Gastrocnemius medialis (tissue), 4 donors: ENCODE measurements at places on chromosomes 1 and 21.
A peak's percentile ranks its signal among the peaks of the same experiment; 100 is the strongest.

DNA sequence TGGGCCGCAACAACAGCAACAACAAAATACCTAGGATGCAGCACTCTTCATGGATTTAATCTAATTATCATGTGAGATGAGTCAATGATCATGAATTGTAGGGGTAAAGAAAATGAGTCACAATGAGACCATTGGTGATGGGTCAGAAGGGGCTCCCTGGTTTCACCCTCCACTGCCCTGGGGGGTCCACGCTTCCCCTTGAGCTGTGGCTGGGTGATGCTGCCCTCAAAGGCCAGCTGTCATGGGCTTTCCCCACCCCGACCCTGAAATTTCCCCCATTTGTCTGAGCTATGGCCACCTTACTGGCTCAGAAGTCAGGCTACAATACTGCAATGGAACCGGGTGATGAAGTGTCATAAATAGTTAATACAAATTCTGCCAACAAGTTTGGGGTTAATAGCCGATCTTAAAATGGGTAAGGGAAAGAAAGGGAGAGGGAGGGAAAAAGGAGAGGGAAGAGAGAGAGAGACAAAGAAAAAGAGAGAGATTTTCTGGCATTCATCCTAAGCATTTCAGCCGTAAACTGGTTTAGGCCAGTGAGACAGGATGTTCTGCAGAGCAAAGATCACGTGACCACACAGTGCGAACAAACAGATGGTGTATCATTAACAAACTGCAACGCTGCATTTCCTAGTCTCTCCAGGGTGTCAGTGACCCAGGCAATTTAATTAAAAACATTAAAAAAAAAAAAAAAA lies 143.4 kb upstream of the ERRFI1 start:
- H3K27ac ChIP-seq: peak overlapping the region; percentile 70
- H3K4me1 ChIP-seq: peaks cover 40% of the 10 kb centered on the region
- DNase-seq: peak; percentile 74
- H3K4me3 ChIP-seq: no peak overlapping the region
- H3K36me3 ChIP-seq: no peaks in the 10 kb centered on the region
- H3K27me3 ChIP-seq: no peaks in the 10 kb centered on the region

DNA sequence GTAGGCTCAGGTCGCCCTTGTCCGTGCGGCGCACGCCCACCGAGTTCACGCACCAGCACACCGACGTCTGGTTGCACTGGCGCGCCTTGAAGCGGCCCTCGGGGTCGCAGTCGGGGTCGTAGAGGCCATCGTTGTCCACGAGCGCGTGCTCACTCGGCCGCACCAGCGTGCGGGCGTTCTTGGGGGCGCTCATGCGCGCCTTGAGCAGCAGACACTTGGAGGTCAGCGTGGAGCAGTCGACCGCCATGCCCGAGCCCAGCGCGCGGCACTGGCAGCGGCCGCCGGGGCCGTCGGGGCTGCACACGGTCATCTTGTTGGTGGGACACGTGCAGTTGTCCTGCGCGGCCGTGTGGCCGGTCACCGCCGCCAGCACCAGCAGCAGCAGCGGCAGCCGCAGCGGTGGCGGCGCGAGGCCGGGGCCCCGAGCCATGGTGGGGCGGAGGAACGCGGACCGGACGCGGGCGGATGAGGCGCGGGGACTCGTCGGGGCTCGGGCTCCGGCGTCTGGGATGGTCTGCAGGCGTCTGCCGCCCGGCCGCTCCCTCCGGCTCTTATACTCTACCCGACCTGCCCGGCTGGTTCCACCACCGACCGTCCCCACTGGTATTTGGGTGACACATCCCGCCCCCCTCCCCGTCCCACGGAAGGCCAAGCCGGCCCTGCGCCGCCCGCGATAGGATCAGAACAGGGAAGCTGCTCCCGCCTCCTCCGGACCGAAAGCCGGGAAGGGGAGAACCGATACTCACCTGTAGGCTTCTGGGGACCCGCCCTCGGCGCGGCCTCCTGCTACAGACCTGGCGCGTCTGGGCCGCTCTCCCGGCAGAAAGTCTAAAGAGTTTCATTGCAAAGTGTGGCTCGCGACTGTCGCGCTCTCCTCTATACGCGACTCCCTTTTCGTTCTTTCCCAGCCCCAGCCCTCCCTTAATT lies at the start of gene TACSTD2:
TACSTD2 (minus strand) TSS at position 526 of the 927 bp plus-strand sequence; CDS start at position 430, 96 bp downstream.
- H3K4me1 ChIP-seq: no peaks in the 10 kb centered on the region
- no peak for DNase-seq
- no peaks in the 10 kb centered on the region for H3K36me3 ChIP-seq

GRCh38 chr1:14217384-14217783 lies 381.1 kb upstream of the KAZN start:
- no peak overlapping the region for H3K27ac ChIP-seq
- DNase-seq: no peak
- H3K4me1 ChIP-seq: no peaks in the 10 kb centered on the region

GRCh38 chr1:89706700-89707012 lies 73.7 kb downstream of the LRRC8C start:
- no peak overlapping the region for H3K4me3 ChIP-seq
- H3K36me3 ChIP-seq: no peaks in the 10 kb centered on the region
- no peak overlapping the region for H3K27ac ChIP-seq
- DNase-seq: no peak

GRCh38 chr1:209896346-209896745 lies 41.7 kb upstream of the SYT14 start:
- H3K4me1 ChIP-seq: no peaks in the 10 kb centered on the region
- no peaks in the 10 kb centered on the region for H3K27me3 ChIP-seq
- no peak overlapping the region for H3K4me3 ChIP-seq
- no peak overlapping the region for H3K27ac ChIP-seq

DNA sequence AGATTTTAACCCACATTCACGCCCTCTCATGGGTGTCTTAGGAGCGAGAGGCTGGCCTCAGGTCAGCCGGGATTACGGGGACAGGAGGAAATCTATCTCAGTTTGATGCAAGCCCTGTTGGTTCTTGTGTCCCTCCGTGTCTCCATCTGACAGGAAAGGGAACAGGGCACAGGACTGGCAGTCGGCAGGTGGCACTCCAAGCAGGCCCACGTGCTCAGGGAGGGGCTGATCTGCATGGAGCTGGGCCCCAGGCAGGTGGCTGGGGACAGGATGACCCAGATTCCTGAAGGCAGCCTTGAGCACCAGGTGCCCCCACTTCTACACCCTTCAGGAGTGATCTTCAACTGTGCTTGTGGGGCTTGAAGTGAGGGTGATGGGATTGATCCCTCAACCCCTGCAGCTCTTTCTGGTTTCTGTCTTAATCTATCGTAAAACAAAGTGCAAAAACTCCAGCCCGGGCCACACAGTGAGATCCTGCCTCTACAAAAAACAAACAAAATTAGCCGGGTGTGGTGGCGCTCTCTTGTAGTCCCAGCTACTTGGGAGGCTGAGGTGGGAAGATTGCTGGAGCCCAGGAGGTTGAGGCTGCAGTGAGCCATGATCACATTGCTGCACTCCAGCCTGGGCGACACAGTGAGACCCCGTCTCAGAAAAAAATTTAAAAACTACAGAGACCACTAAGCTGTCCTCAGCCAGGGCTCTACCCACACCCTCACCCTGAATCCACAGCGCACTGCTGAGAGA lies 8.3 kb downstream of the PLEKHG5 start:
- no peak overlapping the region for H3K4me3 ChIP-seq
- H3K27me3 ChIP-seq: peaks cover 9% of the 10 kb centered on the region
- no peak overlapping the region for H3K27ac ChIP-seq
- H3K36me3 ChIP-seq: no peaks in the 10 kb centered on the region
- DNase-seq: no peak

- H3K27me3 ChIP-seq: no peaks in the 10 kb centered on the region
- H3K4me3 ChIP-seq: no peak overlapping the region
- no peak for DNase-seq
Observed at GRCh38 chr1:174892016-174892415, 107.7 kb upstream of the CACYBP start.

- H3K4me3 ChIP-seq: peak overlapping the region; percentile 39
- H3K27me3 ChIP-seq: no peaks in the 10 kb centered on the region
- no peaks in the 10 kb centered on the region for H3K36me3 ChIP-seq
- no peak overlapping the region for H3K27ac ChIP-seq
Observed at GRCh38 chr21:35529171-35529863, 480.2 kb upstream of the RUNX1 start.

- H3K36me3 ChIP-seq: no peaks in the 10 kb centered on the region
- H3K27ac ChIP-seq: no peak overlapping the region
- no peaks in the 10 kb centered on the region for H3K4me1 ChIP-seq
- no peaks in the 10 kb centered on the region for H3K27me3 ChIP-seq
- H3K4me3 ChIP-seq: no peak overlapping the region
Observed at GRCh38 chr1:238488401-238488800, 597.7 kb upstream of the ZP4 start.

DNA sequence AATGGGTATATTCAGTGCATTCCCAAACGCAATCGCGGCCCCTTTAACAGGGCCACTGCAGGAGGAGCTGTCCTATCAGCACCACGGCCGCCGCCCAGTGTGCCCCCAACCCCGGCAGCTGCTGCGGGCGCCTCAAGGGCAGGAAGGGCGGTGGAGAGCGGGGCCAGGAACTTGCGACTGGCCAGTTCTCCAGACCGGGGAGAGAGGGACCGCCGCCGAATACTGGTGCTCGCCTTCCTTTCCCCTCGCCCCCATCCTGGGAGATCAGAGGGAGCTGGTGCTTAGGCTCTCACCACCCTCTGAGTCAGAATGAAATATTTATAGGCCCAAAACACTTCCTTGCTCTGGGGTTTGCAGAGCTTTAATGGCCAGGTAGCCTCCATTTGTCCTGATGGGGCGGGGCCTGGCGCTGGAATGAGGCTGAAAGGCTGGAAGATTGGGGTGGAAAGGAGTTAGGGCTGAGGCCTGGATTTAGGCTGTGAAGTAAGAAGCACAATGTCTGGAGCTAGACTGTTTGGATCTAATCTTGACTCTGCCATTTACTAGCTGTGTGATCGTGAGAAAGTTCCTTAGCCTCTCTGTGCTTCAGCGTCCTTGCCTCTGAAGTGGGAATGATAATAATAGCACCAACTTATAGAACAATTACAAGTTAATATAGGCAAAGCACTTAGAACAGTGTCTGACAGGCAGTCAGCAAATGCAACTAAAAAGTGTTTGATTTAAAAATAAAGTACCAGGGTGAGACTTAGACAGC lies 75.5 kb downstream of the NAV1 start:
- DNase-seq: no peak
- H3K4me3 ChIP-seq: no peak overlapping the region

- H3K4me3 ChIP-seq: no peak overlapping the region
- no peak overlapping the region for H3K27ac ChIP-seq
- no peak for DNase-seq
- H3K36me3 ChIP-seq: no peaks in the 10 kb centered on the region
Observed at GRCh38 chr1:168164771-168165170, 14.0 kb upstream of the TIPRL start.

DNA sequence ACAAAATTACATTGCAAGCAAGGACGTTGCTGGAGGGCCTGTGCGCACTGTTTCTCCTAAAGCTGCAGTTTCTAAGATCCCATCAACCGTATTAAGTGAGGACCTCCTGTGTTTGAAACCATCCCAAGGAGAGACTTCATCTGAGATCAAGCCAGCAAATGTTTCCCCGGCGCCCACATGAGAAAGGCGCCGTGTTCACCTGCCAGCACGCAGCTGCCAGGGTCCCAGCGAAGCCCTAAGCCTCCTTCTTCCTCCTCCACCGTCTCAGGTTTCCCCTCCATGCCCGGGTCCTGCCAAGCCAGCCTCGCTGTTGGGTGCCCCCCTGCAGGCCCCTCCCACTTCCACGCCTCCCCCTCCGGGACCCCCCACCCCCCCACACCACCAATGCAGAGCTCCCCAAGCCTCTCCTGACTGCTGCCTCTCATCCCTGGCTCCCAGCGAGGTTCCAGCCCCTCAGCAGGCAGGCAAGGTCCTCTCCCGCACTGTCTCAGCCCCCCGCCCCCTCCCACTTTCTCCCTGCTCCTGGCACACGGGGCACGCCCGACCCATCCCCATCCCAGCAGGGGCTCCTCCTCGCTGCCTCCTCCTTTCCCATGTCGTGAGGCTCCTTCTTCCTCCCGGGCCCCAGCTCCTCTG lies 8.6 kb upstream of the TFF1 start:
- H3K36me3 ChIP-seq: no peaks in the 10 kb centered on the region
- H3K4me3 ChIP-seq: no peak overlapping the region
- H3K27ac ChIP-seq: no peak overlapping the region
- peaks cover 14% of the 10 kb centered on the region for H3K27me3 ChIP-seq
- H3K4me1 ChIP-seq: no peaks in the 10 kb centered on the region
- DNase-seq: no peak

DNA sequence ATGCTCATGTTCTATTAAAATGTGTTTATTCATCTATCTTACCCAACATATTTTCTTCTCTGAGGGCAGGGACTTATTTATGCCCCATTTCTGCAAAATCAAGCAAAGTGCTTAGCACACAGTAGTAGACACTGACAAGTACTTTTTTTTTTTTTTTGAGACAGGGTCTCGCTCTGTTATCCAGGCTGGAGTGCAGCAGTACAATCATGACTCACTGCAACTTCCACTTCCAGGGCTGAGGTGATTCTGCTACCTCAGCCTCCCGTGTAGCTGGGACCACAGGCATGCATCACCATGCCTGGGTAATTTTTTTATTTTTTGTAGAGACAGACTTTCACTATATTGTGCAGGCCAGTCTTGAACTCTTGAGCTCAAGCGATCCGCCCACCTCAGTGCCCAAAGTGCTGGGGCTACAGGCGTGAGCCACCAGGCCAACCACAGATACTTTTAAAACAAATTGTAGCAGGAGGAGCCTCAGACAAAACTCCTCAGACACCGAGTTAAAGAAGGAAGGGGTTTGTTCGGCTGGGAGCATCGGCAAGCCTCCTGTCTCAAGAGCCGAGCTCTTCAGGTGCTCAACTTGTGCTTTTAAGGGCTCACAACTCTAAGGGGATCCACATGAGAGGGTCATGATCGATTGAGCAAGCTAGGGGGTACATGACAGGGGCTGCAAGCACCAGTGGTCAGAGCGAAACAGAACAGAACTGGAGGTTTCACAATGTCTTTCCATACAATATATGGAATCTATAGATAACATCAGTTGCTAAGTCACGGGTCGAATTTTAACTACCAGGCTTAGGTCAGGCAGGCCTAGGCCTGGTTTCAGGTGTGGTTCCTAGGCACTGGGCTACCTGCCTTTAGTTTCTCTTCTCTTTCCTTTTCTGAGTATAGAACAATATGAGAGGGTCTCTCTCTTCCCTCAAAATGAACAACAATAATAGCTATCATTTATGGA lies 5.7 kb upstream of the TMEM167B start:
- no peak overlapping the region for H3K27ac ChIP-seq
- no peak for DNase-seq
- H3K27me3 ChIP-seq: no peaks in the 10 kb centered on the region
- peaks cover 4% of the 10 kb centered on the region for H3K4me1 ChIP-seq

GRCh38 chr1:100448366-100448765 lies 89.6 kb upstream of the GPR88 start:
- no peak overlapping the region for H3K27ac ChIP-seq
- H3K36me3 ChIP-seq: no peaks in the 10 kb centered on the region
- peaks cover 16% of the 10 kb centered on the region for H3K4me1 ChIP-seq
- H3K27me3 ChIP-seq: no peaks in the 10 kb centered on the region
- H3K4me3 ChIP-seq: no peak overlapping the region

DNA sequence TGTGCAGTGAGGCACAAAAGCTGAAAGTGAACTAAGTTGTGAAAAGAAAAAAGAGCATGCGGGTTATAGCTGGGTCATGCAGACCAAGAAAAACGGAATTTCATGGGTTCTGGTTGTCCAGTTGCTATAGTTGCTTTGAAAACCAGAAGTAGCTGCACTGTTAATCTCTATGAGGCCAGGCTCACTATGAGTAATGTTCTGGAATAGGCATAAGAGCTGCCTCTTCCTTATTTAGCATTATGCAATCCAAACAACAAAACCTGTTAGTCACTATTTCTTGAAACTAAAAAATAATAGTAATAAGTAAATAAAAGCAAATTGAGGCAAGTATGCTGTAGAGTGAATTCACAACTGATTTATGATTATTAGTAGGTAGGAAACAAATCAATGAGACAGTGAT lies 1383.7 kb downstream of the MRPL39 start:
- H3K4me3 ChIP-seq: no peak overlapping the region
- H3K36me3 ChIP-seq: no peaks in the 10 kb centered on the region
- H3K4me1 ChIP-seq: no peaks in the 10 kb centered on the region
- H3K27me3 ChIP-seq: no peaks in the 10 kb centered on the region
